Stimulated activated CD4-positive, alpha-beta T cell treated with anti-CD3 and anti-CD28 coated beads, Interleukin-4, amount 100 ng/mL, for 4 hours (primary cell): ENCODE measurements at places on chromosomes 13 and 19.

DNA sequence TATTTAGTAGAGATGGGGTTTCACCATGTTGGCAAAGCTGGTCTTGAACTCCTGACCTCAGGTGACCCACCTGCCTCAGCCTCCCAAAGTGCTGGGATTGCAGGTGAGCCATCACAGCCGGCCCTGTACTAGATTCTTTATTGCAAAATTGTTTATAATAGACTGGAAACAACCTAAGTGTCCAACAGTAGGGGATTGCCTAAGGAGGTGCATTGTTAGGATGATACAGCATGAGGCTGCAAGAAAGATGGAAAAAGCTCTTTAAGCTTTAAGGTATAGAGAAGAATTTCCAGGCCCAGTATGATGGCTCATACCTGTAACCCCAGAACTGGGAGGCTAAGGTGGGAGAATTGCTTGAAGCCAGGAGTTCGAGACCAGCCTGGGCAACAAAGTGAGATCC, 8.2 kb downstream of the BCAT2 start:
- DNase-seq = no peak

DNA sequence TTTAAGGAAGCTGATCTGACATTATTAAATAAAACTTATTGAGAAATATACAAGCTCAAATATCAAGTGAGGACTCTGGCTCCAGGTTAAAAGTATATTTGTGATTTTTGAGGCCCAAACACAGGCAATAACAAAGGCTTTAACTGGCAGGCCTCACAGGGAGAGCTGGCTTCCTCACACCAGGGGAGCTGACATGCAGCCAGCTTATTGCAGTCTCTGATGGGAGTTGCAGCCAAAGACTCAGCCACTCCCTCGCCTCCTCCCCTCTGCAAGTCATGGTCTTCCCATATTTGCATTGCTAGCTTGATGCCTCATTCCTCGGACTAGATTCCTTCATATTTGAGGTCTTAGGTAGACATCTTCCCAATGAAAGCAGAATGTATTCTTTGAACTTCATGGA, 647.1 kb upstream of the SLITRK6 start:
- DNase-seq = no peak

DNA sequence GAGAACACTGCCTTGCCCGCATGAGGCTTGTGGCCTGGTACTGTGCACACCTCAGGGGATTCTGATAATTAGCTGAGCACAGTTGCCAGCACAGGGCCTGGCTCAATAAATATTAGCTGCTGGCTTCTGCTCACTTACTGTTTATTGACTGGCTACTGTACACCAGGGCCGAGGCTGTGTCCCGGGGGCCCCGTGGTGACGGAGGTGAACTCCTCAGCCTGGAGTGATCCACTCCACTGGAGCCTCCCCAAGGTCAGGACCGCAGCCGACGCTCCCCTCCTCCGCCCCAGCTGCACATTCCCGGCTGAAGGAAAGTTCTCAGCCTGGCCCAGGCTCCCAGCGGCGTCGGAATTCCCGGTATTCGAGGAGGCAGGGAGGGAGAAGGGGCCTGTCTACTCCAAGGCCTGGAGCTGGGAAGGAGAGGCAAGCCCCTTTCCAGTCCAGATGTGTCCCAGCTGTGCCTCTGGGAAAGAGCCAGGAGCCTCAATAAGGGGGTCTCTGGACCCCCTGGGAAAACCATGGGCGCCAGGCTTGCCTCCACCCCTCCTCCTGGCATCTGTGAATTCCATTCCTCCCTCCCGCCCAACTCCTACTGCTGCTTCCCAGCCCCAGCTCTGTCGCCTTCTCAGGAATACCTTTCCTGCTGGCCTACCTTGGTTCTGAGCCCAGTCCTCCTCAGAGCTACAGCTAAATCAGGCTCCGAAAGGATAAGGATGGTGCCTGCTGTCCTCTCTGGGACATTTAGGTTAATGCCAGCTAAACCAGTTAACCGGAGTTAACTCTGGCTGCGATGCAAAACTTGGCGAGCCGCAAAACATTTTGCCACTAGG, 7.3 kb downstream of the RPS16 start:
- DNase-seq = no peak

GRCh38 chr13:68023838-68024581, 793.9 kb upstream of the PCDH9 start:
- no peak for DNase-seq

DNA sequence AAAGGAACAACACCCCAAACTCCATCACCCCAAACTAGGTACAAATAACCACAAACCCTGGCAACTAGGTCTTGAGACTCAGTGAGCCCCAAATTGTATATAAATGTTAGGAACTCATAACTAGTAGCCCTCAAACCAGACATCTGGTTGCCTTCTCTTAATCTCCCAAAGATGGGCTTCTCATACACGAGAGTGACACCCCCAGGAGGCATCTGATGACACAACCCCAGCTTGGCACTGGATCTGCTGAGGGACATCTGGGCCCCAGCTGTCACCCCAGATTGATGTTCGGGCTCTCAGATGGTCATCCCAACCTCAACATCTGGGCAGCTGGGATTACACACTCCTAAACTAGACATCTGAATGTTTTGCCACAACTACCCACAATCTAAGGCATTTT, 14.8 kb downstream of the RABAC1 start:
- no peak for DNase-seq

- no peak for DNase-seq
These were observed 160.5 kb downstream of the OLFM4 start for GRCh38 chr13:53189162-53189561.

- DNase-seq = no peak
These were observed 9.4 kb upstream of the WDR18 start for GRCh38 chr19:974564-975257.

GRCh38 chr19:1000095-1000494, at the start of gene GRIN3B:
GRIN3B (plus strand) TSS chr19:1000419; CDS start chr19:1000438, 19 bp downstream.
- peak; percentile 65 for DNase-seq

DNA sequence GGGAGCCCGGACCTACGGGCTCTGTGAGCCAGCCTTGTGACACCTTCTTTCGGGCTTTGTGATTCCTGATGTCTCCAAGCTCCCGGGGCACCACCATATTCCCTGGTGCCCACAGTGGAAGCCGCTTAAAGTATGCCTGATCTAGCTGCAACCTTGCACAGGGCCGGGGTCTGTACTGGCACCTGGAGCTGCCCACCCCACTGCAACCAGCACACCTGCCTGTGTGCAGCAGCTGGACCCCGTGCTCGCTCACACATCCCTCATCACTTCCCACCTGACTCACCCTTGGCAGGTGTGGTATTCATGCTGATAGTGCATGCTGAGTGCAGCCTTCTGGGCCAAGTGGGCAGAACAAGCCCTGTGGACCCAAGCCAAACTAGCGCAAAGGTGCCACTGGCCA, 1981.1 kb upstream of the PCDH20 start:
- DNase-seq = no peak

- no peak for DNase-seq
These were observed 15.3 kb upstream of the ZNF77 start for GRCh38 chr19:2960120-2960519.

DNA sequence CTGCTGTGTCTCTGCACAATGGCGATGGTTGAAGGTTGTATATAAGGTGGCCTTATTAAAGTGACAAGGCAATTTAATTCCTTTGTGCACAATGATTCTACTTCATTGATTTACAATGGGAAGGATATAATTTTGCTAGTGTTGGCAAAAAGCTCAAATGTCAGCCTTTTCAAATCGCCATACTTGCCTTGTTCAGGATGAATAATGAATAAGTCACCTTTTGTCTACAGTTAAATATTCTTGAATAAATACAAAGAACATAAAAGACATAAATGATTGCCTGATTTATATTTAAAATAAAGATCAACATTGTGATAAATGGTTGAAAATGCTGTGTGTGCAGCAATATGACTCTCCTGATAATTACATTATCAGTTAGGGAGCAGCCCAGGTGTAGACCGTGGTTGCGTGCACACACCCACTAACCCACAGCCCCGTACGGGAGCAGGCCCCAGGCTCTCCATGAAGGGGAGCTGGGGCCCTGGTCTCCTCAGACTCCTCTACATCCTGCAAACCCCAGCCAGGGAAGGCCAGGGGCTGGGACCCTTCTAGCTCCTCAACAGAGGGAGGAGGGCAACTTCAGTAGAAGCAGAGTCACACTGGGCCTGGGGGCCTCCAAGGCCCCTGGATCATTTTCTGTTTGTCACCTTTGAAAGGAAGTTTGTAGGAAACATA, 64.9 kb downstream of the TEX29 start:
- DNase-seq = no peak

DNA sequence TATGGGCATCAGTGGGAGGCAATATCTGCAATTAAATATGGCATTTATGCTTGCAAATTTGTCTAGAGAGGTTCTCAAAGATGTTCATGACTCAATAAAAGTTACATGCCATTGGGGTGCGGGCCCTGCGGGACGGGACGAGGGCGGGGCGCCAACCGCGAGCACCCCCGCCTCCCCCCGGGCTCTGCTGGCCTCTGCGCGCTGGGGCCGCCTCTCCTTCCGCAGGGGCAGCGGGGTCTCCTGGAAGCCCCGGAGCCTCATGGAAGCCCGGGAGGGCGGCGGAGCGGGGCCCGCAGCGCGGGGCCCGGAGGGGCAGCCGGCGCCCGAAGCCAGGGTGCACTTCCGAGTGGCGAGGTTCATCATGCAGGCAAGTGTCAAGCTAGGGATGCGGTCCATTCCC, 179.2 kb downstream of the TPTE2 start:
- no peak for DNase-seq

DNA sequence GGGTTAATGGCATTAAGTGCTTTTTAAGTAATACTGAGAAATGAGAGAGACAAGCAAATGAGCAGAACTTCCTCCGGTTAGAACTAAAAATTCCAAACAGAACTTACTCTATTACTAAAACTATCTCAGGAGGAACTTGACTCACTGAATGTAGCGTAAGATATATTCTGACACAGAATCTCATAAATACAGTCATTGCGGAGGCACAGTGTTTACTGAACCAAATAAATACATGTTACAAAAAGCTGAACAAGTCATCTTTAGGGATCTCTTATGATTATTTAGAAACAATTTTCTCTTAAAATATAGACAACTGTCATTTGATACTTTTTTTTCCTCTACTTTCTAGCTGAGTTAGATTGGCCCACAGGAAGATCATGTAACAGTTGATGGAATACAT, 283.1 kb downstream of the KLF12 start:
- DNase-seq = no peak

GRCh38 chr13:48542581-48543341, 9.9 kb upstream of the RCBTB2 start:
- DNase-seq = no peak

GRCh38 chr19:6204212-6204611, 68.7 kb downstream of the ACSBG2 start:
- DNase-seq = no peak

DNA sequence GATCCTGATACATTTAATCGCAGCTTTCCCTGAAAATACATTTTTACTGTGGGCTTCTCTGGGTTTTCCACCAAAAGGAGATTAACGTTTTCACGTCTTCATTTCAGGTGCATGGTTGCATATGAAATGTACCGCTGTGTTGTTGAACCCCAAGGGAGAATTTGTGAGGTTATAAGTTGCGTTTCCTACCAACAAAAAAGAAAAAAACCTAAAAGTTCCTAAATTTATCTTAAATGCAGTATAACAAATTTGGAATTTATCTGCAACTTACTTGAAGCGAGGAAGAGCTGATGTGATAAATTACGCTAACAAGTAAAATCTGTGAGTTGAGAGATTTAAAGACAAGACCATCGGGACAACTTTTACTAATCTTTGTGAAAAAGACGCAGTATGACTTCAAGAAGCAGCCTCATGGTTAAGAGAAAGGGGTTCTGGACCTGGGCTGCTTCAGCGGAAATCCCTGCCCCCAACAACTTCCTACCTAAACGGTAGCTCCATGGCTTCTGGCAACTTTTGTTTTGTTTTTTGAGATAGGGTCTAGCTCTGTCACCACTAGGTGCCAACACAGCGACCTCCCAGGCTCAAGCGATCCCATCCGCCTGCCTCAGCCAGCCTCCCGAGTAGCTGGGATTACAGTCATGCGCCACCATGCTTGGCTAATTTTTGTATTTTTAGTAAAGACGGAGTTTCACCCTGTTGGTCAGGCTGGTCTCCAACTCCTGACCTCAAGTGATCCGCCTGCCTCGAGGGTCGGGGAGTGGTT, 958 bp upstream of the OBI1 start:
- peak; percentile 2 for DNase-seq

DNA sequence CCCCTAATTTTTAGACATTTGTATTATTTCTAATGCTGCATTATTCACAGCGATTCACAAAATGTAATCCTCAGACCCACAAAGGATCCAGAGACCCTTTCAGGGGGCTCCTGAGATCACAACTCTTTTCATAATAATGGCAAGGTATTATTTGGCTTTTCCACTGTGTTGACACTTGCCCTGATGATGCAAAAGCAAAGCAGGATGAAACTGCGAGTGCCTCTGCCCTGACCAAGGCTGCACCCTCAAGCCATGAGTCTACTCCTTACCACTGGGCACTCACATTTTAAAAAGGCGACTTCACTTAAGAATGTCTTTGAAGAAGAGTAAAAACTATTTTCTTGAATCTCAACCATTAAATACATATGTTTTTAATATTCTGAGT, 11.4 kb downstream of the ELF1 start:
- no peak for DNase-seq

GRCh38 chr19:28221736-28222135, 991.2 kb downstream of the UQCRFS1 start:
- no peak for DNase-seq

GRCh38 chr19:4688587-4688986, 18.4 kb upstream of the MYDGF start:
- DNase-seq = no peak

DNA sequence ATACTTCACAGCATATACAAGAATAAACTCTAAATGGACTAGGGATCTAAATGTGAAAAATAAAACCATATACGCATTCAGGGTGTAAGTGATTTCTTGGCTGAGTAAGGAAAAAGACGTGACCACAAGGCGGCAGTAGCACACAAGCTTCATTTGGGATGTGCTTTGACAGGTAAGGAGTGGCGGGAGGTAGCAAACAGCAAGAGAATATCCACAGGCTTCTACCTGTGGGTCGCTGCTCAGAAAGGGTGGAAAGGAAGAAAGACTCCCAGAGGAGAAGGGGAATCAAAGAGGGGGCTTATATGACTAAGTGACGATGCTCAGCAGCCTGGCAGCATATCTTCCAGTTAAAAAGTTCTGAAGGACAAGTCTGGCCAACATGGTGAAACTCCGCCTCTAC, 2.5 kb upstream of the ZNF121 start:
- peak; percentile 73 for DNase-seq
